ENCODE measurements at places on chromosomes 4 and X.

DNA sequence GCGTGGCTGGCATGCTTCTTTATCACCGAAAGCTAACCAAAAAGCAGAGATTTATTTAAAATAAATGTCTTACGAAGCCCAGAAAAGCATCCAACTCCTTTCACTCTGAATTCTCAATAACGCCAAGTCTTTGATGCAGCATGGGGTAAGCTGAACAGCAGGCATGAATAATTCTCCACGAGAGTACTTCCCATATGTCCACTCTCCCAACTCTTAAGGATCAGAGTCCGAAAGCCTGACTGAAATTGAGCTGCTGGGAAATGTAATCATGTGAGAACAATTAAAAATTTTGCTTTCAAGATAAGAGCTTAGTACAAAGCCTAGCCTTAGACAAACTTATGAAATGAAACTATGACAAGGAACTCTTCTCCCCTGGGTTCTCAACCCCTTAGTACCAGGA, 7.5 kb upstream of the SLC39A8 start:
- no peak for DNase-seq

- DNase-seq: no peak
Measured at GRCh38 chrX:18890724-18891547, 93.0 kb downstream of the PHKA2 start.

DNA sequence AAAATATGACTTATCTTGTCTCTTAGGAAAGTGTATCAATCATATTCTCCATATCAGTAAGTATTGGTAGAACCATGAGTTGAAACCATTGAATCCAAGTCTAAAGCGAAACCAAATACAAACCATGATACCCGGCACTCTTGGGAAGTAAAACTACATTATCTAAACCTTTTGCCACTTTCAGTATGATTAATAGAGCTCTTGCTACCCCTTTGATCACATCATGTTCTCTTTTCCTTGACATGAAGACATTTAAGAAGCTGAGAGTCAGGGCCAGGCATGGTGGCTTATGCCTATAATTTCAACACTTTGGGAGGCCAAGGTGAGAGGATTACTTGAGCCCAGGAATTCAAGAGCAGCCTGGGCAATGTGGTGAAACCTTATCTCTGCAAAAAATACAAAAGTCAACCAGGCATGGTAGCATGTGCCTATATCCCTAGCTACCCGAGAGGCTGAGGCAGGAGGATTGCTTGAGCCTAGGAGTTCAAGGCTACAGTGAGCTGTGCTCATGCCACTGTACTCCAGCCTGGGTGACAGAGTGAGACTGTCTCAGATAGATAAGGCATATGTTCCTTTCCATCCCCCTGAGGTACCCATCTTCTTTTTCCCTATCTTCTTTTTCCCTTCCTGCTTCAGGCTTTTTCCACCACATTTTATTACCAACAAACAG, 45.4 kb downstream of the CEP135 start:
- no peak for DNase-seq

DNA sequence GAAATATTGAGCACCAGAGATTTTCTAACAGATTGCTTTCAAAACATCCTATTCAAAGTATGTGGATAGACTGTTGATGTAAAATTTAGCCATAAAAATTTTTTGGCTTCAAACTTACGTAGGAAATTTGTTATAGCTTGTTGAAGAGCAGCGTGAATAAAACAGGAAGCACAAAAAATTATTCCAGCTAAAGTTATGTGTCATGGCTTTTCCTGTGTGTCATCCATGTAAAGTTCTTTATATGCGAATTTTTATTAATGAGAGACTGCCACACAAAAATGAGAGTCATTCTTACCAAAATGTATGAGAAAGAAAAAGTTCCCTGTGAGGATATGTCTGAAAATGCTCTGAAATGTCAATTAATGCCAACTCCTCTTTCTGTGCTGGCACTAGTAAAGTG, 19.5 kb downstream of the EPGN start:
- DNase-seq: peak; percentile 27

- no peak for DNase-seq
Measured at GRCh38 chr4:986428-986878, 391 bp upstream of the IDUA start.

GRCh38 chr4:160265014-160265413, 1162.1 kb downstream of the RAPGEF2 start:
- DNase-seq: no peak

DNA sequence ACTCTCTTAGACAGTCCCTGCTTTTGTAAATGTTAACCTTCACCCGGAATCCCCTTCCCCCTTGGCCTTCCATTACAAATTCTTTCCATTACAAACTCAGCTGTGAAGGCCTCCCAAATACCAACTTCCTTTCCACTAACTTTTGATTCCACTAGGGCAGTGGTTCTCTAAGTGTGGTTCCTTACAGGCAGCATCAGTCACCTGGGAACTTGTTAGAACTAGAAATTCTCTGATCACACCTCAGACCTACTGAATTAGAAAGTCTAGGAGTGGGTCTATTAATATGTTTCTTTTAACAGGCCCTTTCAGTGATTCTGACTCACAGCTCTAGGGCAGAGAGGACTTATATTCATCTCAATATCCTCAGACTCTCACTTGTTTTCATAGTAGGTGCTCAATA, 19.0 kb upstream of the MRPL1 start:
- no peak for DNase-seq

DNA sequence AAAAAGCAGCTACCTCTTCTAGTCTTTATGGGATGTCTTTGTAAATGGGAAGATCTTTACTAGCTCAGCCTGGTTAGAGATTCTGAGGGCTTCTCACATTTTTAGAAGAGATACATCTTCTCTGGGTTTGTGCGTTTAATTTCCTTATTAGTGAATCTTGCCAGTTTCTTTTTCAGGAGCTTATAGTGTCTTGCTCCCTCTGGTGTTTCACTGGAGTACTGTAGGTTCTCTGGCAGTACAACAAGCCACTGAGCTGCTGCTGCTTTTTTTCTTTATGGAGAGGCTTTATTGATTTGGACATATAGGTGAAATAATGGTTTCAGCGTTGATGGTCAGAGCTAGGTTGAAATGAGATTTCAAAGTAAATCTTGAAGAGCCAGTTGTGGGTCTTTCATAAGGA, 82.9 kb downstream of the LAS1L start:
- peak; percentile 0 for DNase-seq

- no peak for DNase-seq
Measured at GRCh38 chrX:78327370-78328086, at the start of gene CYSLTR1. CYSLTR1 (minus strand) TSS chrX:78327611; CDS start chrX:78273746, 53,865 bp downstream.

DNA sequence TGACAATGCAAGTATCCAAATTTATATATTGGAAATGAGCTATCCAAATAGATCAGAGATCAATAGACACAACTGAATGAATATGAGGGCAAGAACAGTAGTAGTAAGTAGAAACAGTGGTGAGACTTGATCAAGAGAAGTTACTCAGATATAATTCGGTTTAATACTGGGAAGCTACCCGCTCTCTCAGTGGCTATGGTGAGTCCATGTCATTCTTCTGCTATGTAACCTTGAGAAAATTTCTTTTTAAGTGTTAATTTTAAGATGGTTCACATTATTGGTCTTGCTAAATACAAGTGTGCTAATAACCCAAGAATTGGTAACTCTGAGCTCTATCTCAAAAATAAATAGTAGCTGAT, 53.6 kb downstream of the LEF1 start:
- no peak for DNase-seq

DNA sequence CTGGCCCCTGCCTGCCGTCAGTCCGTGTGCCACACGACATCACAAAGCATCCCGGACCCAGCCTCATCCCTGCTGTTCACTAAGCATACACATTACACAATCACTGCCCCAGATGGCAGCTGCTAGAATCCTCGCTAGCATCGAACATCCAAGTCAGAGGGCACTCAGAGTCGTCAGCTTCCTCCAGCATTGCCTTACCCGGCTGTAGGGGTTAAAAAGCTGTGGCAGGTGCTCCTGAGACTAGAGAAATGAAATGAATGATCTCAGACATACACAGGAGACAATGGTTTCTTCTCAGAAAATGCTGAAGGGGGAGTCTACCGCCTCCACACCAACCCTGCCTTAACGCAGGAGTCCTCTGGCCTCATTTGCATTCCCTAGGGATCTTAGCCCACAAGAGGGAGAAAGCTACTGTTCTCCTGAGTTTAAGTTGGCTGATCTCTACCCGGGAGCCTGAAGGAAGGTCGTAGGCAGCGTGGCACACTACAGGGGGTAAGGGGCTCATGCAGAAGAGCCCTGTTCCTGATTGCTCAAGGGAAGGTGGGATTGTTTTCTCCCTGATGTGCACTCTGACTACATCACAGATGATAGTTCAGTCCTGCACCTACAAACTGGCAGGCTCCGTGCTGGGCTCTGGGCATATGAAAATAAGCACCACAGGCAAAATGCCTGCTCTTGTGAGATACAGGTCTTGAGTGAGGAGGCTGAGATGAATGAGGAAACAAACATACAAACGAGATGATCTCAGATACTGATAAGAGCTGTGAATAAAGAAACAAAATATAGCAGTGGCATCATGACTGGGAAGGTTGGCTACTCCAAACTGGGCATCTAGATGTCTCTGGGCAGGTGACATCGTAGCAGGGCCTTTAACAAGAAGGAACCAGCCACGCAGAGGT, 2.6 kb upstream of the KIAA0232 start:
- DNase-seq: peak; percentile 21

DNA sequence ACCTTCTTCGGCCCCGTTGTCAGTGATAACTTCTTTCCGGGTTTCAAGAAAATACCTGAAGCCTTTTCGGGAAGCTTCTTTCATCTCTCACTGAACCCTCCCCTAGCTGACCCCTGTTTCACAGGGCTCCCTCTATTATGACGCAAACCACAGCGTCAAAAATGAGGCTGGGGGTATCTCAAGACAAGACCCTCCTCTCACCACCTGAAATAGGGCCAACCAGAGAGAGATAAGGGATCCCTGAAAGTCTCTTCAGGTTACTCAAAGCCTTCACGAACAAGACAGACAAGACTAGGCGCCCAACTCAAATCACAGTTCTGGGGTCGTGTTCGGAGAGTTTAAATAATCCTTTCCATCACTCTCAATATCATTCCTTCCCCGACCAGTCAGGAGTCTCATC, 1.2 kb downstream of the PHF8 start:
- DNase-seq: no peak

- DNase-seq: peak; percentile 11
Measured at GRCh38 chr4:173917255-173917960, 366.1 kb downstream of the FBXO8 start.

- no peak for DNase-seq
Measured at GRCh38 chr4:136699905-136700304, 832.4 kb downstream of the PCDH18 start.

GRCh38 chr4:74716436-74716765, 77.9 kb downstream of the BTC start:
- no peak for DNase-seq

DNA sequence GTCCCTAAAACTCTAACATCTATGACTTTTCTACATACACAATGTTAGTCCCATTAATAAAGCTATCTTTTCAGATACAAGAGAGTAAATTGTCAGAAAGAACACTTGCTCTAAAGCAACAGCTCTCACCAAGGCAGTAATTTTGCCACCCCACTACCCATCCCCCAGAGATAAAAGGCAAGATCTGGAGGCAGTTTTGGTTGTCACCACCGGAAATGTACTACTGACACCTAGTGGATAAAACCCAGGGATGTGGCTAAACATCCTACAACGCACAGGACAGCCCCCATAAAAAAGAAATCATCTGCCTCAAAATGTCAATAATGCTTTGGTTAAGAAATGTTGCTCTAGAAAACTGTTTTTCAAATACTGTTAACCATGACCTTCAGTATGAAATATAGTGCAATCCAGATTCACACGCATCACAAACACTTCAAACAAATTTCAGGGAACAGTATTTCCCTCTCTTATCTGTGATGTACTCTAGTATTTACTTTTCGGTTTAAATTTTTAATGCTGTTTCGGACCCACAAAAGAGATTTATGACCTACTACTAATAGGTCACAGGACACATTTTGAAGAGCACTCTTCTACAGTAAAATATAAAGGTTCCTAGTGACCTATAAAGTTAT, 5.1 kb downstream of the FBXL5 start:
- DNase-seq: peak; percentile 66

DNA sequence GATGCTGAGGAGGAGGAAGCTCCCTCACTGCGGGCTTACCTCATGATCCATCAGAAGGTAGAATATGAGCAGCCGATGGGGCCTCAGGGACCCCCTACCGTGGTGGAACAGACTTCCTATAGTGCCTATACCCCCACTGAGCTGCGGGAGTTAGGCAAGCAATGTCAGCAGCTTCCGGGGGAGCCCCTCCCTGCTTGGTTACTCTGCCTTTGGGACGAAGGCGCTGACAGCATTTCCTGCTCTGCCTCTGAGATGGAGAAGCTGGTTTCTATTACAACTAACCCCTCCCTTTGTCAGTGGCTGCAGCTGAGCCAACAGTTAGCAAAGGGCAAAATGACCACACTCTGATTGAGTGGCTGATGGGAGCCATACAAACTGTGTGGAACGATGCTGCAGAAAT, 430.7 kb downstream of the IDS start:
- DNase-seq: peak; percentile 87

- DNase-seq: no peak
Measured at GRCh38 chr4:159071969-159072765, 30.7 kb upstream of the RAPGEF2 start.

GRCh38 chr4:164379694-164380093, 374.2 kb upstream of the SMIM31 start:
- DNase-seq: no peak

- DNase-seq: no peak
Measured at GRCh38 chr4:31999848-32000247, 1279.7 kb downstream of the PCDH7 start.
